ENCODE measurements at places on chromosomes 1 and 21.

GRCh38 chr21:46054031-46054430 is 43.9 kb upstream of the COL6A2 start:
- no peaks in the 10 kb centered on the region for H3K27me3 ChIP-seq
- H3K4me3 ChIP-seq = no peak overlapping the region
- H3K4me1 ChIP-seq = peaks cover 68% of the 10 kb centered on the region
- H3K27ac ChIP-seq = peak overlapping the region; percentile 85

- H3K27me3 ChIP-seq = no peaks in the 10 kb centered on the region
- H3K36me3 ChIP-seq = no peaks in the 10 kb centered on the region
- H3K4me3 ChIP-seq = no peak overlapping the region
These were observed 30.7 kb downstream of the SHISAL2A start for GRCh38 chr1:52663716-52664115.

- no peak overlapping the region for H3K4me3 ChIP-seq
- no peaks in the 10 kb centered on the region for H3K4me1 ChIP-seq
- DNase-seq = no peak
- no peak overlapping the region for H3K27ac ChIP-seq
These were observed 63.9 kb downstream of the DUSP10 start for GRCh38 chr1:221678014-221678413.

DNA sequence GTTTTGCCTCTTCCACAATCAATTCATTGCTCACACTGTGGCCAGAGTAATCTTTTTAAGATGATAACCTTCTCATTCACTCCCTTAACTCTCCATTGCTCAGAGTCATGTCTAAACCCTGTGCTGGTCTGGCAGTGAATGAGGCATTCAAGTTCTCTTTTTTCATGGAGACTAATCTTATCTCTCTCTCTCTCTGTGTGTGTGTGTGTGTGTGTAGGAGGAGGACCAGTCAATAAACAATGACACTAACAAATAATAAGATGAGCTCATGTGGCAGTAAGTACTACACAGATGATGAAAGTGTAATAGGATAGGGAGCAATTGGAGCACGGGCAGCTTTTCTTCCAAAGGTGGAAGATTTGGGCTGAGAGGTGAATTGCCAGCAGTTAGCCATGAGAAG is 122.0 kb upstream of the B3GALT2 start:
- H3K4me1 ChIP-seq = no peaks in the 10 kb centered on the region
- no peak overlapping the region for H3K4me3 ChIP-seq
- H3K27me3 ChIP-seq = no peaks in the 10 kb centered on the region
- DNase-seq = no peak

DNA sequence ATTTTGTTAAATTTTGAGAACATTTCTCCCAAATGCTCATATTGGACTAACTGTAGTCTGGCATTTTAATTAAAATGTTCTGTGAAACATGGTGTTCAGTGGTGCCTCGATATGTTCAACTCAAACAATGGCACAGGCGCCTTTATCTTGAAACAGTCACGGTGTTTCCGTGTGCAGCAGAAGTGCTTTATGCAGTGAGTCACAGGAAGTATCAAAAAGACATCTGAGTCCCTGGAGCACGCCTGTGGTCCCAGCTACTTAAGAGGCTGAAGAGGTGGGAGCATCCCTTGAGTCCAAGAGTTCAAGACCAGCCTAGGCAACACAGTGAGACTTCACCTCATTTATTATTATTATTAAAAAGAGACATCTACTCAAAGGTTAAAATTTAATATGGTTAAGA is 52.2 kb downstream of the GREM2 start:
- no peak overlapping the region for H3K4me3 ChIP-seq
- no peaks in the 10 kb centered on the region for H3K27me3 ChIP-seq
- no peak overlapping the region for H3K27ac ChIP-seq
- DNase-seq = no peak

GRCh38 chr1:247437551-247438505 is 20.1 kb downstream of the OR2B11 start:
- no peaks in the 10 kb centered on the region for H3K27me3 ChIP-seq
- no peaks in the 10 kb centered on the region for H3K4me1 ChIP-seq
- H3K27ac ChIP-seq = no peak overlapping the region
- H3K4me3 ChIP-seq = no peak overlapping the region

GRCh38 chr1:93874025-93874651 is 4.9 kb downstream of the DNTTIP2 start:
- H3K4me1 ChIP-seq = peaks cover 21% of the 10 kb centered on the region
- no peak overlapping the region for H3K4me3 ChIP-seq
- no peak for DNase-seq
- H3K27me3 ChIP-seq = no peaks in the 10 kb centered on the region
- peaks cover 34% of the 10 kb centered on the region for H3K36me3 ChIP-seq

DNA sequence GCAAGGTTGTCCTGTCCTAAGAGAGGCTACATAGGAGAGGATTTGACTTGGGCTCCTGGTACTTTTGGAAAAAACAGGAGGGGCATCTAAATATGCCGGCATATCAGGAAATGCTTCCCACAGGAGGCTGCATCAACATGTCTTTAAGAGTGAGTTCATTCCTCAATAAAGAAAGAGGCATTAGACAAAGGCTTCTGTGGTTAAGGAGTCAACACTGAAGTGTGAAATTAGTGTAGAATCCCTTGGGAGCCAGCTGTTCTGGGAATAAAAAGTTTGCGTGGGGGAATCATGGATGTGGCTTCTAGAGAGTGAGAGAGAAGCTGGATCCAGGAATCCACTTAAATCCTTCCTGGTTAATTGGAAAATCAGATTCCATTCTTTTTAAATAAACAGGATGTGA is 69.5 kb downstream of the DNM3 start:
- H3K27me3 ChIP-seq = no peaks in the 10 kb centered on the region
- no peak overlapping the region for H3K4me3 ChIP-seq
- H3K4me1 ChIP-seq = peaks cover 17% of the 10 kb centered on the region

- DNase-seq = no peak
- H3K36me3 ChIP-seq = no peaks in the 10 kb centered on the region
- H3K27ac ChIP-seq = no peak overlapping the region
- no peaks in the 10 kb centered on the region for H3K27me3 ChIP-seq
- no peak overlapping the region for H3K4me3 ChIP-seq
These were observed 88.9 kb downstream of the COL24A1 start for GRCh38 chr1:86067626-86068025.

- peak overlapping the region; percentile 97 for H3K27ac ChIP-seq
- H3K27me3 ChIP-seq = no peaks in the 10 kb centered on the region
- H3K4me3 ChIP-seq = peak overlapping the region; percentile 96
These were observed 688 bp downstream of the PTTG1IP start for GRCh38 chr21:44872649-44873355.

- peak overlapping the region; percentile 84 for H3K27ac ChIP-seq
- no peak for DNase-seq
- peaks cover 36% of the 10 kb centered on the region for H3K4me1 ChIP-seq
- peak overlapping the region; percentile 42 for H3K4me3 ChIP-seq
- H3K36me3 ChIP-seq = no peaks in the 10 kb centered on the region
These were observed 19.3 kb downstream of the SERTAD4 start for GRCh38 chr1:210251680-210252490.

GRCh38 chr21:26967062-26967913 is at the start of gene ADAMTS5:
Gene ADAMTS5, minus strand, starts transcription at chr21:26967088. Its CDS starts 697 bp downstream, at chr21:26966391.
- H3K27ac ChIP-seq = peak within 1 kb of the TSS; percentile 47
- no peaks in the 10 kb centered on the region for H3K27me3 ChIP-seq
- DNase-seq = no peak
- H3K36me3 ChIP-seq = no peaks in the 10 kb centered on the region
- peak within 1 kb of the TSS; percentile 57 for H3K4me3 ChIP-seq
- peaks cover 2% of the 10 kb centered on the region for H3K4me1 ChIP-seq

DNA sequence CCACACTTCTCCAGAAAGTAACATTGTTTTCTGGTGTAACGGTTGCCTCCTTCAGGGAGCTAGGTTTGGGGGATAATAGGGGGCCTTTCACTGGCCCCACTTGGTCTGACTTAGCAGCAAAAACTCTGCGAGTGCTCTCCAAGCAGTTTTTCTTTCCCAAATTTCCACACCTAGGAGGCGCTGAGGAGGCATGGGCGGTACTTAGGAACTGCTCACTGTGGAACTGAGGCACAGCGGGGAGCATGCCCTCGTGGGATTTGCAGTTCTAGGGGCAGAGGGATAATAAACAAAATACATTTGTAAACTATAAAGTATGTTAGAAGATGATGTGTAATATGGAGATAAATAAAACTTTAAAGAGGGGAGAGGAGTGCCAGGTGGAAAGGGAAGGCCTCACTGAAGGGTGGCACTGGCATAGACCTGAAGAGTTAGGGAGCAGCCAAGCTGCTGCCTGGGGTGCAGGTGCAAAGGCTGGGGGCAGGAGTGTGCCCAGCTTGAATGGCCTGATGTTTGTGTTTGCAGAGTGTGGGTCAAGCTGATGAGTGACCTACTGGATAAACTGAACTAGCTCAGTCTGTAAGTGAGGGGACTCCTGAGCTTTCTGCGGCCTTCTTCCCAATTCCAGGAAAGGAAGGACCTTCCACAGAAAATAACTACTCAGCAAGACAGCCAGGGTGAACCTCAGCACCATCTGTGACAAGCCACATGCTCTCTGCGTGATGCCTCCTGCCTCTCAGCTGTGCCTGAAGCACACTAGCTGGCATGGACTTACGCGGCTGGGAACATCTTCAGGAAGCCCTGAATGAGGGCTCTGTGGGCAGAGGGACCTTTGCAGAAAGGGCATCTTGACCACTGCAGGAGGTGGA is 1.9 kb downstream of the EPHX1 start:
- H3K4me3 ChIP-seq = peak overlapping the region; percentile 73
- H3K27me3 ChIP-seq = no peaks in the 10 kb centered on the region
- peak overlapping the region; percentile 86 for H3K27ac ChIP-seq
- DNase-seq = no peak
- H3K36me3 ChIP-seq = no peaks in the 10 kb centered on the region

DNA sequence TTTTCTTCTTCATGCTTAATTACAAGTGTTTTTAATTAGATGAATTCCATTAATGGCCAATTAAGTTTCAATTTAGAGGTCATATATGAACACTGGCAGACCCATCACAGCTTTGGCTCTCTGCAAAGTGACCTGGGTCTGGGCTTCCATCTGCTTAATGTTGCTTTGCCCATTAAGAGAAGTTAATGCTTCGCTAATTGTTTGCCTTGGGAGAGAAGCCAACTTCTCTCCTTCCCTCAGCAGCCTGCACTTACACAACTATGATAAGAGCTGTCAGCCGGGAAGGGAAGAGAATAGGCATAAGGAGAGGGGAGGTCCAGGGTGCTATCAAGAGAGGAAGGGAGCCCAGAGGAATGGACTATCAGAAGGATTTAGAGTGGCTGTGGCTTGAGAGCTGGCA is 29.0 kb upstream of the CCDC190 start:
- no peaks in the 10 kb centered on the region for H3K27me3 ChIP-seq
- no peak for DNase-seq
- no peaks in the 10 kb centered on the region for H3K36me3 ChIP-seq
- no peaks in the 10 kb centered on the region for H3K4me1 ChIP-seq

GRCh38 chr1:211359876-211360275 is 33.2 kb downstream of the TRAF5 start:
- no peaks in the 10 kb centered on the region for H3K27me3 ChIP-seq
- DNase-seq = no peak
- no peak overlapping the region for H3K4me3 ChIP-seq

DNA sequence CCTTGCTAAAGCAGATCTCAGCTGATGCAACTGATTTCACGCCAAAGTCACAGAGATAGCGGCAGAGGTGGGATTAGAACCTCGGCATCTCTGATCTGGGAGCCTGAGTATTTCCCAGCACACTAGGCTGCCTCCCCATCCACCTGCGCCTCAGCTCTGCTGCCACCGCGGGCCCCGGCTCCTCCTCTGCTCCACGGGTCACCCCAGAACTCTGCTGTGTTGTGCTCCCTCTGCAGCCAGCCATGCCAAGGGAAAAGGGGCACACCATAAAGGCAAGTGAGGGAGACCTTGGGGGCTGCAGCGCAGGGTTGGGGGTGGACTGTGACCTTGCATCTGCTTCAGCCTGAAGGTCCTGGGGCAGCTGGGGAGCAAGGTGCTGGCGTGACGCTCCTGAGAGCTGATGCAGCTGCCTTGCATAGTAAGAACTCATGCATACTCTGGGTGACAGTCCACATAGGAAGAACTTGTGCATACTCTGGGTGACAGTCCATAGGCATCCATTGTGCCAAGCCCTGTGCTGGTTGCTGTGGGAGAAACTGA is 68.7 kb downstream of the MAN1C1 start:
- H3K27ac ChIP-seq = no peak overlapping the region
- peaks cover 34% of the 10 kb centered on the region for H3K4me1 ChIP-seq
- H3K4me3 ChIP-seq = no peak overlapping the region
- no peaks in the 10 kb centered on the region for H3K36me3 ChIP-seq

DNA sequence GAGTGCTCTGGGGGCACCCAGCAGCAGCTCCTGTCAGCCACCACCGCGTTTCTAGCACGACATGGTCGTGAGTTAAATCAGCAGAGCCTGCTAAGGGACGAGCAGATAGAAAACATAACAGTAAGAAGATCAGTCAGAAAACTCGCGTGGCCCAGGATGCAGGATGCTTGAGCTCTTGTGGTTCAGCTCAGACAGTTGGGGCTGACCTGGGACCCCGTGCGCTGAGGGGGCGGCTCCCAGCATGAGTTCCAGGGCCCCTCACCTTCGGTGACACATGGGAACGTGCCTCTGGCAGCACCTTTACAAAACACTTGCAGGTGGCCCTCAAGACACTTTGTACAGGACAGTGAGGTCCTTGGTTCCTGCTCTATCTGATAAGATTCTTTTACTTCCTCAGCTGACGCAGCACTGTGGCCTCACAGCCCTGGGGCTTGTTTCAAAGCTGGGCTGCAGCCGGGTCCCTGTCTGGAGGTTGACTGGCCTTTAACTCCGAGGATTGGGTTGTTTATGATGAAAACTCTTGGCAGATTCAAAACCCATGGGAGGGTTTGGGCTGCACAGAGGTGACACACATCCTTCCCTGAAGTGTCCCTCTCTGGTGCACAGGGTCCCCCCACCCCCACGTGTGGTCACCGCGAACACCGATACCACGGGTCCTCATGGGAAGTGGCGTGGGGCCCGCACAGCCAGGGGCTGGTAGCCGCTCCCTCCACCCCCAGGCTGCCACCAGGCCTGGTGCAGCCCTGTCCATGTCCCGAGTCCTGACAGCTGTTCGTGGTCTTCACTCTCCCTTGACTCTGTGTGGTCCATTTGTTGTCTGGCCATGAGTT is 65.3 kb upstream of the COL6A1 start:
- H3K27ac ChIP-seq = no peak overlapping the region
- no peaks in the 10 kb centered on the region for H3K36me3 ChIP-seq
- no peak for DNase-seq

DNA sequence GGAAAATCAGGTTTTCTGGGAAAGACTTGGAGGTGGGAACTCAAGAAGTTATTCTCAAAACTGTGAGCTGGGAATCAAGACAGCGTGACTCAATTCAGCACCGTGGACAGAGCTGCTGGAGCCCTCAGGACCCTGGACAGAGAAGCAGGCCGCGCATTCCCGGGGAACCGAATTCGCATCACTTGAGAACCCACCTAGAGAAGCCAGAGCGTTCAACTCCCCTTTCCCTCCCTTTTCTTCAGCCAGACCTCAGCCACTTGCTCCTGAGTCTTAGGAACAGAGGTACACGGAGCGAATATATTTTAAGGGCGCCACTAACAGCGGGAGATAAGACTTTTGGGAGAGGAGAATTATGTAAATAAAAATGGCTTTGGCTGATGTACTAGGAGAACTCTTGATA is 2.0 kb upstream of the LIN28A start:
- no peak overlapping the region for H3K4me3 ChIP-seq

GRCh38 chr1:29655945-29656850 is 419.9 kb downstream of the PTPRU start:
- peaks cover 18% of the 10 kb centered on the region for H3K27me3 ChIP-seq
- no peaks in the 10 kb centered on the region for H3K4me1 ChIP-seq
- H3K36me3 ChIP-seq = no peaks in the 10 kb centered on the region
- no peak for DNase-seq
- H3K27ac ChIP-seq = no peak overlapping the region

Measured in esophagus squamous epithelium (tissue), 5 donors.